ENCODE measurements at places on chromosomes 5 and 9.
A peak's percentile ranks its signal among the peaks of the same experiment; 100 is the strongest.

DNA sequence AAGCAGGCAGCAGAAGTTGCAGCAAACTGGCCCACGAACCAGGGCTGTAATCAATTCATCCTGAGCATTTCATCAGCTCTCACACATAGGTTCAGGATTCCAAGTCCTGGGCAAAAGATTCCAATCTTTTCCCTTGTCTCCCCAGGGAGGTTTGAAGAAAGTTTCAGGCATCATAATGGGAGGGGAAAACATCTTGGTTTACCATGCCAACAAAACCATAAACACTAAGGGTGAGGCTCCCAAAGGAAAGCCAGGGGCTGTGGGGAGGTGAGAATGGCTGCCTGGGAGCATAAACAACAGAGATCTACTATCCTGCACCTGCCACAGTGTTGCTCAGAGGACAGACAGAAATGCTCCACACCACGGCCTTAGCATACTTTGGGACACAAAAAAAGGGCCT is 94.6 kb downstream of the SH3TC2 start:
- DNase-seq: no peak

- DNase-seq: no peak
Observed at GRCh38 chr9:20732118-20732517, 48.1 kb downstream of the FOCAD start.

GRCh38 chr5:158952951-158953350 is 146.8 kb downstream of the EBF1 start:
- DNase-seq: no peak

- no peak for DNase-seq
Observed at GRCh38 chr9:112193572-112194288, 18.6 kb upstream of the SUSD1 start.

GRCh38 chr9:135848341-135849047 is 58.9 kb downstream of the CAMSAP1 start:
- DNase-seq: no peak

DNA sequence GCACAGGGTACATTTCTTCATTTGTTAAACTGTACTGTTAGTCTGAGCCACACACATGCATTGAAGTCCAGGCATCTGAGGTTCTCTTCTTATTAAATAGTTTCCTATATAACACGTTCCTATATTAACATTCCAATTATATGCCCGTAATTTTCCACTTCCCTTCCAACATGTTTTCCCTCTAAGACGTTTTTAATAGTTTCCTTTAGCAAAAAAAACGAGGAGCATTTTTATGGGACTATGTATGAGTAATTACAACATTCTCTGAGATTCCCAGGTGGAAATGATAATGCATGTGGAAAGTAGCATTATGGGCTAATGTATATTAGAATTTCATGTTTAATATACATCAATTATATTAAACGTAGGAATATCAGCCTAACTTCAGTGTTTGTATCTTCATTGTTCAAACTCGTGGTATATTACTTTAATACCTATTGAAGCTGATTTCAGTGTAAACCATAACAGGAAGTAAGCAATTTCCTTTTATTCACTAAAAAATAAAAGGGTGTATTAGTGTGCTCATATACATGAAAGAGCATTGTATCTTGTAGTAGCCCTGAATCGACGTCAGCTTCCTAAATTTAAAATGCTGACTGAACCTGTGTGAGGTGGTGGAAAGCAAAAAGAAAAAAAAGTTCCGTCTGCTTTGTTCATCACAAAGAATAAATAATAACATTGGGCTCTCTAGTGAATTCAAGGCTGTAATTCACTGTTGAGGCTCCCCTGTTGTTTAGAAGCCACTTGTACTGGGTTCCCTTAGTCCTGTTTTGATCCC is 11.3 kb downstream of the SMARCA2 start:
- DNase-seq: no peak

DNA sequence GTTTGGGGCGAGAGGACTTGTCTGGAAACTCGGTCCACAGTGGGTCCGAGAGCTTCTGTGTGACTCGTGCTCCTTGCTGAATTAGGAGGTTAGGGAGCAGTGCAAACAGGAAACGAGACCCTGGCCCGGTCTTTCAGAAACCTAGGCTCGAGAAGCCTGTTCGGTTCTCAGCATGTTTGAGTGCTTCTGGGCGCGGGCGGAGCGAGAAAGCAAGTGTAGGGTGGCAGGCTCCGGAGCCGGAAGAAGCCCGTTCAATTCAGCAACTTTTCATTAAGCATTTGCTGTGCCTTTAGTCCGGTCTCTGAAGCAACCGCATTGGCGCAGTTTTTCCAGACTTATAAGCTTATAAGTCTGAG is 547 bp downstream of the CLTA start:
- DNase-seq: no peak

DNA sequence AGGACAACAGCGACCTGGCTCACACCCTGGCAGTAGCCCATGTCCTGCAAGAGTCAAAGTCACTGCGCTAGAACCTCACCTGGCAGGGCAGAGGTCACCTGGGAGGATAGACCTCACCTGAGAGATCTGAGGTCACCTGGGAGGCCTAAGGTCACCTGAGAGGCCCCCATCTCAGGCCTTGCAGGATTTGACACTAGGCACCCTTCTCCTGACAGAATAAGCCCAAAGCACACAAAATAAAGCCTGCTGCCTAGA is 75.2 kb upstream of the SPTLC1 start:
- DNase-seq: no peak

- DNase-seq: peak; percentile 15
Observed at GRCh38 chr5:61275841-61276240, 56.2 kb upstream of the ZSWIM6 start.

- no peak for DNase-seq
Observed at GRCh38 chr9:124467410-124468060, 17.3 kb downstream of the ADGRD2 start.

GRCh38 chr5:124371111-124371706 is 375.2 kb downstream of the ZNF608 start:
- DNase-seq: peak; percentile 10

- no peak for DNase-seq
Observed at GRCh38 chr5:167147879-167148278, 1143.6 kb upstream of the WWC1 start.

GRCh38 chr5:140548300-140548688 is 832 bp downstream of the EIF4EBP3 start:
- no peak for DNase-seq

DNA sequence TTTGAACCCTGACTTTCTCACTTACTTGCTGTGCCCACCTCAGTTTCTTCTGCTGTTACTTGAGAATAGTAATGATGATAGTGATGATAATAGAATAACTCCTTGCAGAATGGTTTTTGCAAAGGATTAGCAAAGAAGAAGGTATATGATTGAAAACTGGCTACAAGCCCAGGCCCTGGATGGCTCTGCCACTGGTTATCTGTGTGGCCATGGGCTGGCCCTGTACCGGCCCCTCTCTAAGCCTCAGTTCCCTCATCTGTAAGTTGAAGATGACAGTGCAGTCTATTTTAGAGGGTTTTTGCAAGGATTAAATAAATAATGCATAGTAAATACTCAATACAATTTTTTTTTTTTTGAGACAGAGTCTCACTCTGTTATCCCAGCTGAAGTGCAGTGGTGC is 6.2 kb downstream of the TTLL11 start:
- no peak for DNase-seq

DNA sequence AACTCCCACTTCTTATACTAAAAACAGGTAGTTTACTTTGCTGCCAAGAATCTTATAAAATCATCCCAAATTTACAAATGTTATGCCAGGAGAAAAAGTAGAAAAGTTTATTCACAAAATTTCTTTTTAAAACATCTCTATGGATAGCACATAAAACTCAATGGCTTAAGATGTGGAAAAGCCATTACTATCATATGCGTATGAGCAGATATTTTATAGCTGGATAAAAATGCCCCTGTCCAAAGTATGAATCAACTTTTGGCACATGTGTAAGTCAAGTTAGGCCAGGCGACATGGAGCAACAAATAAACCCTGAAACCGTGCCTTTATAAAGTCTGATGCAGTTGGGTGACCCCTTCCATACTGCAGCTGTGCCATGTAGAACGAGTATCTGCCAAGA is 38.6 kb upstream of the FBP1 start:
- no peak for DNase-seq

GRCh38 chr9:76878933-76879332 is 27.0 kb downstream of the PRUNE2 start:
- no peak for DNase-seq

DNA sequence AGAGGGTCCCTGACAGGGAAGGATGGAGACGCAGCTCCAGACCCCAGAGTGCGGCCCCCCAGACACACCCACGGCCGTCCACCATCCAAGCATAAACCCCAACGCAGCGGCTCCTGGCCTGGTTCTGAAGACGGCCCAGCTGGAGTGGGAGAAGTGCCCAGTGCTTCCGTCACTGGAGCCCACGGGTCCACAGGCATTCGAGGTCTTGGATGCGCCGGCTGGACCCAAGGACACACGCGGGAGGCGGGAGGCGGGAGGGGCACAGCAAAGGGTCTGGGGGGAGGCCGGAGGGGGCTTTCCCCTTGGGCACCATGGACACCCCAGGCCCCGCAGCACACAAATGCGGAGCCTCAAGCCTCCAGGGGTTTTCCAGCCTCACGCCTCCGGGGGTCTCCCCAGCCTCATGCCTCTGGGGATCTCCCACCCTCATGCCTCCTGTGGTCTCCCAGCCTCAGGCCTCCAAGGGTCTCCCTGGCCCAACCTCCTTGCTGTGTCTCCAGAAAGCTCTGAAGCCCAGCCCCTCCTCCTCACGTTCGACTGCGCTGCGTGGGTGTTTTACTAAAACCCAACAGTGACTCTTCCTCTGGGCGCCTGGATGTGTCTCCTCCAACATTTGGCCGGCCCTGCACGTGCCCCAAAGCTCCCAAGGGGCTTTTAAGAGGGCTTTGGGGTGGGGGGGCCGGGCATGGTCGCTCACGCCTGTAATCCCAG is 15.2 kb downstream of the EXD3 start:
- no peak for DNase-seq

DNA sequence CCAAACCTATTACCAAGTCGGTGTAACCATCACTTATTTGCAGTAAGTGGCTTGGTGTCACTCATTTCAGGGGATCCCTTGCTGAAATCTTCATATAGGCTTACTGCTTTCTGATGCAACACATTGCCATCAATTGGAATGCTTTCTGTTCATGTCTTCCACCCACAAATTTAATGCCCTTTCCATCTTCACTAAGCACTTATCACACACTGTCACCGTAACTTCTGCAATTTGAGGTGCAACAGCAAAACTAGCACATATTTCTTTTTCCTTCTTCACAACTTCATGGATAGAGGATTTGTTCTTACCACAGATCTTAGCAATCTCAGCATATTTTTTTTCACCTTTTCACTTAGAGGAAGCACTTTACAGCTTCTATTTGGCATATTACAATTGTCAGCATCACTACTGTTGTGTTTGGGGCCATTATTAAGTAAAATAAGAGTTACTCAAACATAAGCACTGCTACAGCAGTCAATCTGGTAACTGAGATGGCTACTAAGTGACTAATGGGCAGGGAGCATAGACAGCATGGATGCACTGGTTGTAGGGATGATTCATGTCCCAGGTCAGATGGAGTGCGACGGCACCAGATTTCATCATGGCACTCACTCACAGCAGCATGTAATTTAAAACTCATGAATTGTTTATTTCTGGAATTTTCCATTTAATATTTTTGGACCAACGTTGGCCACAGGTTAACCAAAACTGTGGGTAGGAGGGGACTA is 70.1 kb downstream of the PIP5K1B start:
- no peak for DNase-seq

GRCh38 chr9:71737455-71737854 is 30.9 kb downstream of the CEMIP2 start:
- DNase-seq: no peak

- DNase-seq: no peak
Observed at GRCh38 chr5:82785882-82786509, 291.2 kb downstream of the TMEM167A start.

DNA sequence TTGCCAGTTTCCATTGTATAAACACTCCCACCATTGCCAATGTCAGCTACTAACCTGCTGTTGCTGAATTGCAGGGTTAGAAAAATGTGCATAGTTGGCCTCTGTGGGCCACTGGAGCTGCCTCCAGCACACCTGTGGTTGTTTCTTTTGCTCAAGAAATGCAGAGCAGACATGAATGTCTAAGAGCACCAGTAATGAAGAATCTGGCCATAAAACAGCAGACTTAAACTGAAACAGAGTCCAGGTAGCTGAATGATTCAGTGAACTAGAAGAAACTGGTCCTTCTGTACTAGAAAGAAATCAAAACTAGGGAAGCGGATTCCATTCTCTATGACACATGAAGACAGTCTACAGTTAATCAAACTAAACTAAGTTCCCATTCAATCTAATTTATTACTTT is 48.2 kb downstream of the NUDT12 start:
- no peak for DNase-seq

- no peak for DNase-seq
Observed at GRCh38 chr5:4204276-4205141, 608.9 kb downstream of the IRX1 start.
